ENCODE measurements at places on chromosomes 12 and 14. TPM values are rescaled to one million over a fixed set of nuclear protein-coding genes. Genes with fewer than 3 reads are reported as not detected.

The CDC42BPB gene
- total RNA-seq = 77.8 TPM

DNA sequence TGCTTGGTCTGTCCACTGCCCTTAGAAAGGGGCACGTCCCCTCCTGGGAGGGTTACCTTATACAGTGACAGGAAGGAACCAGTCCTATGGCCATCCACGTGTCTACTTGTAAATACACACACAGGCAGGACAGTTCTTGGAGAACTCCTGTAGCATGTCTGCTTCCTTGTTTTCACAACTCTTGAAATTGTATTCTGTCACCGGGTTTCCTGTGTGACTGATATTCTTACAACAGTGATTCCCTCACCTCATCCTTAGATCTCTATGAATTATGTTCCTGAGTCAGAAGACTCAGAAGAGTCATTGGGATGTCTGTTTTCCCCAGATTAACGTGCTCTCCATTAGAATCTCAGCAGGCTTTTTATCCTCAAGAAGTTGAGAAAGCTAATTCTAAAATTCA lies 44.1 kb upstream of the DYNC1H1 start:
- no peak for DNase-seq
- H3K4me1 ChIP-seq = no peaks in the 10 kb centered on the region
- no peak overlapping the region for H3K27ac ChIP-seq
- no peak overlapping the region for H3K4me3 ChIP-seq
- H3K27me3 ChIP-seq = no peaks in the 10 kb centered on the region

- H3K27ac ChIP-seq = no peak overlapping the region
- H3K4me1 ChIP-seq = no peaks in the 10 kb centered on the region
- H3K27me3 ChIP-seq = no peaks in the 10 kb centered on the region
- no peak for DNase-seq
Measured at GRCh38 chr12:62288328-62288727, 28.1 kb downstream of the USP15 start.

DNA sequence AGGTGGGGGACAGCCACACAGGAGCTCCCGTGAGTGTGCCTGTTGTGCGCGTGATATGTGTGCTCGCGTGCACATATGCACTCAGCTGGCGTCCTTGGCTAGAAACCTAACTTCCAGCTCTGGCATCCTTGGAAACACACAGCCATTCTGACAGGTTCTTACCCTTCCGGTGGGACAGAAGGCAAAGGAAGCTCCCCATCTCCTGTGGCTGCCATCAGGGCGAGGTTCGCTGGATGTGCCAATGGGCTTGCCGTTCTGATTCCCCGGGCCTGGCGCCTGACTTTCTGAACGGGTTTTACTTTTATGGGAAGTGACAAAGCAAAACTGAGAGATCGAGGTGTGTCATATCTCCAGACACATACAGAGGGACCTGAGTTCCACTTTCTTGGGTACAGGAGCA lies 124.7 kb downstream of the PAPOLA start:
- H3K4me1 ChIP-seq = no peaks in the 10 kb centered on the region
- DNase-seq = peak; percentile 61
- H3K27me3 ChIP-seq = peaks cover 29% of the 10 kb centered on the region
- no peaks in the 10 kb centered on the region for H3K36me3 ChIP-seq
- H3K27ac ChIP-seq = peak overlapping the region; percentile 58

DNA sequence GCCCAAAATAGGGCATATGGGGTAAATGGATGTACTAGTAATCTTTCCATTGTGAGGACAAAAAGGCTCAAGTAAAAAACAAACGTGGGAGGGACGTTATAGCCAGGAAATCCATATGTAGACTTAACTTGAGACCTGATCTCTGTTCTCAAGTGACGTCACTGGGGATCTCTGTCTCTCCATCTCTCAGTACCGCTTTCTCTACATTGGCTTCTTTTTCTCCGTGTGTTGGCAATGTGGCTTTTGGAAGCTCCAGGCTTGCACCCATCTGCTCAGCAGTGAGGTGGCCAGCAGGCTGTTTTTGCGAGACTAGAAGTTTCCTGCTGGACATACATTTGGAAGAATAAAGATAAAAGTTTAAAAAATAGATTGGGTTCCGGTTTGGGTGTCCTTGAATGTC lies 66.0 kb upstream of the NRXN3 start:
- DNase-seq = no peak
- H3K27me3 ChIP-seq = no peaks in the 10 kb centered on the region
- H3K27ac ChIP-seq = no peak overlapping the region
- no peaks in the 10 kb centered on the region for H3K4me1 ChIP-seq
